Fibroblast of skin of scalp (primary cell): ENCODE measurements at places on chromosomes 2 and 18.

DNA sequence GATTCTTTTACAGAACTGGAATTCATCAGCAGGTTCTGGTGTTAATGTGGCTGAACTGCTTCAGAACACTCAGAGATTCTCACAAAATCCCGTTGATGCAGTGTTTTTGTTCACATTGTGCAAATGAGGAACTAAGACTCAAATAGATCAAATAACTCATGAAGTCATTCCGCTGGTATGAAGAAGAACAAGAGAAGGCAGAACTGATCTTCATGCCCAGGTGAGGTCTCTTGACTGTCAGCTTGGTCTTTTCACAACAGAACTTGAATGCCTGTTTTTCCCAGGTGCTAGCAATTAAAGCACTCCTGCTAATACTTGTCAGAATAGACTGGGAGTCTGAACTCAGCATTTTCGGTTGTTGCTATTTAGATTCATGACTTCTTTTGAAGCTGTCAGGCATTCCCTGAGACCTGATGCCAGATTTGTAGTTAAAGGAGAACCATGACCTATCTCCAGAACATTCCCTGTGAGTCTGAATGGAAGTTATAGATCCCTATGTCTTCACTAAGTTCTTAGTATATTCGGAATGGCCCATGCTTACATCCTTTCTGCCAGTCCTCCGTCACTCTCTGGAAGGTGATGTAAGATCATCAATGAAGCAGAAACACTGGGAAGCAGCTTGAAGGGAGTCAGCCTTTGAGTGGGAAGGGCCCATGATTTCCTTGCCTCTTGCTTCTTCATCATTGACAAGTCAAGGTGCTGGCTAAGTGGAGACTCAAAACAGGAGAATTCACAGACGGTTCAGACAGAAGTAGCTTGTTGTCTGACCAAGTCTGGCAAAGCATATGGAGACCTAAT is 155.7 kb downstream of the MTCL1 start:
- DNase-seq, result no peak

GRCh38 chr2:95044601-95045000 is 19.1 kb downstream of the MAL start:
- DNase-seq, result no peak

GRCh38 chr2:127081826-127082633 is 24.9 kb downstream of the BIN1 start:
- no peak for DNase-seq

GRCh38 chr2:140185076-140185475 is 1404.9 kb upstream of the NXPH2 start:
- DNase-seq, result no peak

DNA sequence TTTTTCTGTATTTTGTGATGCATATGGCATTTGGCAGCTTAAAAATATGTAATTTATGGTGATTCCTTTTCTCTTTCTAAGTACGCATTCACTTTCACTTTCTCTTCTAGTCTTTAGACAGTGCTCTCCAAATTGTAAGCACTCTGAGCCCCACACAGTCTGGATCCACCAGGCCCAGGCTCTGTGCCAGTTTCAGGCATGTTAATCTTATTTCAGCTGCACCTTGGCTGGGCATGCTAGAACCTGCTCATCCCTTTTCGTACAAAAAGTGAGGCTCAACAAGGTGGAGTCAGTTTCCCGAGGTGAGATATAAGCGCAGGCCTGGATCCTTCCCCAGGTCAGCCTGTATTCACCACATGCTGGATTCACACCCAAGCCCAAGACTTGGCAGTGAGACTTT is 203.9 kb downstream of the MTX2 start:
- peak; percentile 54 for DNase-seq

- DNase-seq, result peak; percentile 94
These were observed 197.9 kb downstream of the NEDD4L start for GRCh38 chr18:58241877-58242276.

DNA sequence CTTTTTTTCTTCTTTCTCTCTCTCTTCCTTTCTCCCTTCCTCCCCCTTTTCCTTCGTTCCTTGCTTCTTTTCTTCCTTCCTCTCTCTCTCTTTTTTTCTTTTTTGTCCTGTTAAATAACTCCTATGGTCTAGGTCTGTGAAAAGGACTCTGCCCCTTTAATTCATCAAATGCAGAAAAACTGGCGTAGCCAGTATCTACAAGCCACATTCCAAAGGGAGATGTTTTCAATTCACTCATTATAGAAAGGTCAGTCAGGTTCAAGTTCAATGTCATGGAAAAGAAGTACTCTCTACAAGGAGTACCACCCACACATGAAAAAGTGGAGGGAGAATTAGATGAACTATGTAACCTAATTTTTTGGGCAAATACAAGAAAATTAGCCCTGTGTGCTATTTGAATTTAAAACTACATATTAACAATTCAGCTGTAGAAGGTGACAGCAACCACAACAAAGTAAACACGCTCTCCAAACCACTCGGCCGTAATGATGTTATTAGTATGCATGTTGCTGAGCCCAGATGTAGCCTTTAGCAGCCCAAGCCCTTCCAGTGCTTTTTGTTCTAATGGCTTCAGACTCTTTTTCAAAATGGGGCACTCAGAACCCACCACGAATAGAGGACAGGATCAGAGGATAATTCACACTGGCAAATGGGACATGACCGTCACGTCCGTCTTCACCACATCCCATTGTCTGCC is 735.4 kb upstream of the FANCL start:
- no peak for DNase-seq

DNA sequence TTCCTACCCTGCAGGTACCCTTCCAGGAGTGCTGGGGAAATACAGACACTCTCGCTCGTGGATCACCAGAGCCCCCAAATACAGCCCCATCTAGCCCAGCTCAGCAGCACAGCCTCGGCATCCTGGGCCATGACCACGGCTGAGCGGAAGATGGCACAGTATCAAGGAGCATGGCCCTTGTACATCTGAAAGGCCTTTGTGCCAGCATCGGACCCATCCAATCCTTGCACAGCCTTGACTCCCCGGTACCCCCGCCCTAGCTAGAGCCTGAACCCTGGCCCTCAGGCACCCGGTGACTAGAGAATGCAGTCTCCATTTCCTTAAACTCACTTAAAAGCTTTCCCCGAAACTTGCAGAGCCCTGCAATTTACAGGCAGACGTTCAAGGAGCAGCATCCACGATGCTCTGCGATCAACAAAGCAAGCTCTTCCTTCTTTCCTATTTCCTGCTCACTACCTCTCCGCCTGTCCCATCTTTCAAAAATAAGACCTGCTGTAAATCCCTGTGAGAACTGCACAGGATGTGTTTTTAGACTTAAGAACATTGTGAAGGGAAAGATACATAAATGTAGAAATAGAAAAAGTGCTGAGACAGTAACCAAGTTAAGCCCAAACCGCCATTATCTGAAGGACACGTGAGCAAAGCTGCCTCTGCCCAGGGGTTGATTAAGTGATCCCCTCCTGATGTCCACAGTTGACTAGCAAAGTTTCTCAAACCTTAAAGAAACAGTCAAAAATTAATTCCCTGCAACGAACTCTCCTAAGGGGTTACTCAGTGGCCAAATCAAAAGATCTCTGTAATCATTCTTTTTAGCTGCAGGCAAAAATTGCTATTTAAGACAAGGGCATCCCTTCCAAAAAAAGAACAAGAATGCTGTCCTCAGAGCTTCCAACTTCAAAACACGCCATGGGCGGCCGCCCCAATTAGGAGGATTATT is 48.5 kb downstream of the ZNF516 start:
- no peak for DNase-seq

DNA sequence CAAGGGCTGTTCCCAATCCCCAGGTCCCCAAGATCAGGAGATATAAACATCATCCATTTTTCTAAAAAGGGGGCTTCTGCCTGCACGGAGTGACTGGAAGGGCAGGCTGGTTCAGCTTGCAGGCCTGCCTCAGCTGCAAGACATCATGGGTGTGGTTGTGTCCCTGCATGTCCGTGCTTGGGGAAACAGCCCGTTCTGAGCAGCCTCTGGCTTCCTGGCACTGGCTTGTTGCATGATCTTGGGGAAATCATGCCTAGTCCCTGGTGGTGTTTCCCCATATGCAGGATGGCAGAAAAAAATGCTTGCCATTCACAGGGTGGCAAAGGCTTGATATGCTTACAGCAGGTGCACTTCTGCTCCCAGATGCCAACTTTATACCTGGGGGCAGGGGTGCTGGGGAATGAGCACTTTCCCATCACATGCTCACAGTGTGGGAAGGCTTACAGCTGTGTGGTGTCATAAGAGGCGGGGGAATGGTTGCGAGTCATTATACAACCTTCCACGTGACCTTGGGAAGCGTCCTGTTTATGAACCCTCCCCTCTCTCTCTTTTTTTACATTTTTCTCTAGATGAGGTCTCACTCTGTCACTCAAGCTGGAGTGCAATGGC is 7.2 kb downstream of the PCARE start:
- DNase-seq, result no peak

GRCh38 chr2:191617575-191617974 is 60.4 kb upstream of the NABP1 start:
- no peak for DNase-seq

- peak; percentile 75 for DNase-seq
These were observed 5.8 kb upstream of the DTYMK start for GRCh38 chr2:241692448-241692847.

- DNase-seq, result no peak
These were observed 36.0 kb upstream of the MTA3 start for GRCh38 chr2:42532397-42532796.

DNA sequence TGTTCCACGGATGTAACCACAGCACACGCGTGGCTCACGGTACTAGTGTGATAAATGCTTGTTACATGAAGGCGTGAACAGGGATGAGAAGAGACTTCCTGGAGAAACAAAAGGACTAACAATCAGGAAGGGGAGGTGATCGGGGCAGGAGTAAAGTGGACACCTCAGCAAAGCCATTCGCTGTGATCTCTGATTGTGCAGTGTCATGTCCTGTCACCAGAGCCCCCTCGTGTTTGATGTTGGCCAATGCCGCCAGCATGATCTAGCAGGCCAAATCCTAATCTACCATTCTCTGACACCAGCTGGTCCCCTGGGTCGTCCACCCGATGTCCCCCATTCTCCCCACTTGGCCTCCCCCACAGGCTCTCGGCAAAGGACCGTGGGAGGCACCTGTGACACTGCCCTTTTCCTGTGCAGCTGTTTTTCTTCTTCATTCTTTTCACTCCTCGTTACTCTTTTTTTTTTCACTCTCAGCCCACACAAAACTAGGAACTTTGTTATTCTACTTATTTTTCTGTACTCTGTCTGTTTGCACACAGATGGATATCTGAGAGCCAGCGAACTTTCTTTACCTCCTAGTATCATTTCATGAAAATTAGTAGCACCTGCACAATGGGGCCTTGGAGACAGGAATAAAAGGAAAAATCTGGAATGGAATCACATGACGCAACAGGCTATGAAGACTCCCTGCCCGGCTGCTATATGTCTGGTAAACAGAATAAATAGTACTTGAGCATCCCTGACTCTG is 146.8 kb downstream of the TGIF1 start:
- no peak for DNase-seq

DNA sequence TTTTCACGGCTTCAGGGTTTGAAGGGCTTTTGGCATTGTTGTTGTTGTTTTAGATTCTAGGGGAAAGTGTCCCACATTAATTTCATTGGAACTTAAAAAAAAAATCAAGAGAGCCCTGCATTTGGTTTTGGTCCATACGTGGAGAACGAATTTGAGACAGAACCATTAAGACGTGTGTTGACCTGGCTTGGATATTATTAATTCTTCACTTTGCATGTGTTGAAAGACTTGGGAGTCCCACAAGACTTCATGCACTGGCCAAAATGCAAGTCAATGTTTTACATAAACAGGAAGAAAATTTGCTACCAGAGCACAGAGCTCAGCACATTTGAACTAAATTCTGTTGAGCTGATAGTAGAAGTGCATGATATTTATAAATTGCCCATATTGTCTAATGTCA is 761.2 kb upstream of the ACVR2A start:
- no peak for DNase-seq

DNA sequence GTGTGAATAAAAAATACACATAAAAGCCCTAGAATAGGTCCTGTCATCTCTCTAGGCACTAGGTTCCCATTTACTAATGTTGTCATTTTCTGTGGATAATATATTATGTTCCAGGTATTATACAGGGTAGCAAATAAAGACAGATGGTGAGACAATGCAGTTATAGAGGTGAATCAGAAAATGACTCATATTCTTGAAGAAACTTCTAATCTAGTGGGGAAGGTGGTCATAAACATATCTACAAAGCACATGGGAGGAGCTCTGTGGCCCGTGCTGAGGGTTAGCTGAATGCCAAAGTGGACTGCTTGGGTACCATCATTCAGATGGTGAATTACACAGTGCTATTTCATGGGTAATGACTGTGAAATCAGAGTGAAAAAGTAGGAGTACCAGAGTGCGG is 700.9 kb downstream of the ERBB4 start:
- DNase-seq, result no peak

DNA sequence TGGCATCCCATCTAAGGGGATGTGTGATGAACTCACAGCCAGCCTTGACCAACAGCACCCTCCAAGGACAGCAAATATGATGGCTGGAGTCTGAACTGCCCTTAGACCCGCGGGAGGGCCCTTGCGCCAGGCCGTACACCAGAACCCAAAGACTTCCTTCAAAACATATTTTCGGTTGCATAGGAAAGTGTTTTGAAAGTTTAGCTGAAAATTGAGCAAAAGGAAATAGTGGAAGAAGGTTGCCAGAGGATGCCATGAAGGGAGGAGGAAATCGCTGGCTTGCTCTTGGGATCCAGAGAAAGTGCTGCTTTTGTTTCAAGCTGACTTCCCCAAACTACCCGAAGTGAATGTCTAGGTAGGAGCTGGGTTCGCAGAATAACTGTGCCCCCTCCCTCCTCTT is 61.3 kb downstream of the IL1R2 start:
- no peak for DNase-seq

GRCh38 chr2:223487214-223487846 is 114.8 kb downstream of the SCG2 start:
- DNase-seq, result no peak

- DNase-seq, result no peak
These were observed 1993.1 kb upstream of the CELF4 start for GRCh38 chr18:39558658-39559057.

- no peak for DNase-seq
These were observed 425.3 kb downstream of the NR4A2 start for GRCh38 chr2:155907211-155907610.

DNA sequence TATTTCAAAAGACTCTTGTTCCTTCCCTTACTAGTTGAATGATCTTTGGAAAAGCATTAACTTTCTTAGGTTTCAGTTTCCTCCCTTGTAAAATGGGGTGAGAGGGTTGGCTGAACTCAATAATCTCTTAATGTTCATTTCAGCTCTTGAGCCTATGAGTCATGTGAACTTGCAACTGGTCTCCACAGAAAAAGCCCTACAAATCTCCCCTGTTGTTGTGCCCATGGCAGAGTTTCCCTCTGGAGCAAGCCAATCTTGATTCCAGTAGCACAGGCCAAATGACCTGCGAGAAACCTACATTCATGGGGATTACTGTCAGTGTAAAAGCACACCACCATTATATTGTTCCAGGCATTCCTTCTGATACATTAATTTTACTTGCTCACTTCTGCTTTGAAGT is 388.9 kb downstream of the ALK start:
- no peak for DNase-seq

- DNase-seq, result no peak
These were observed 160.5 kb downstream of the ZFP36L2 start for GRCh38 chr2:43065871-43066270.

- no peak for DNase-seq
These were observed 50.9 kb upstream of the PLB1 start for GRCh38 chr2:28444956-28445355.

- no peak for DNase-seq
These were observed 561.0 kb downstream of the ARHGAP15 start for GRCh38 chr2:143690235-143690634.

- peak; percentile 24 for DNase-seq
These were observed 612.1 kb downstream of the KCNJ3 start for GRCh38 chr2:155310589-155310988.
